H7 (cell line): ENCODE measurements at places on chromosomes 13 and 19. TPM values are rescaled to one million over a fixed set of nuclear protein-coding genes. Genes with fewer than 3 reads are reported as not detected.

NALCN gene
- total RNA-seq: 0.07 TPM in 2 replicates

ODAD3 gene
- total RNA-seq: 0.66 and 1.4 TPM in 2 replicates

LHFPL6 gene
- total RNA-seq: 2.7 and 4.6 TPM in 2 replicates

CD70 gene
- total RNA-seq: 3.6 TPM in 1 of 2 replicates, not detected in the other

FUT2 gene
- 0.78 and 1.8 TPM in 2 replicates for total RNA-seq

SLC25A42 gene
- total RNA-seq: 4.8 and 8.0 TPM in 2 replicates

AKAP8 gene
- 24.4 and 25.1 TPM in 2 replicates for total RNA-seq

KL gene
- total RNA-seq: not detected in 2 replicates

SARS2 gene
- total RNA-seq: 65.9 and 75.6 TPM in 2 replicates

URAD gene
- not detected in 2 replicates for total RNA-seq

LGALS4 gene
- total RNA-seq: not detected in 2 replicates

ERICH6B gene
- not detected in 2 replicates for total RNA-seq

F2RL3 gene
- not detected in 2 replicates for total RNA-seq

IL27RA gene
- total RNA-seq: 8.8 and 10.1 TPM in 2 replicates

ZNF234 gene
- 3.5 and 5.5 TPM in 2 replicates for total RNA-seq

DMKN gene
- 179 and 182 TPM in 2 replicates for total RNA-seq

TMIGD2 gene
- total RNA-seq: 0.45 and 0.78 TPM in 2 replicates

KIR2DL1 gene
- total RNA-seq: not detected in 2 replicates

CATSPERD gene
- total RNA-seq: 0.03 TPM in 1 of 2 replicates, not detected in the other
